ENCODE measurements at places on chromosomes 5 and 9. TPM values are rescaled to one million over a fixed set of nuclear protein-coding genes. Genes with fewer than 3 reads are reported as not detected.

The LCN9 gene
- not detected for total RNA-seq

The TAS2R1 gene
- not detected for total RNA-seq

The PCDHB4 gene
- total RNA-seq, result not detected

The LOX gene
- total RNA-seq, result 26.4 TPM

The SEMA6A gene
- 0.20 TPM for total RNA-seq
